NCI-H187 (cell line): ENCODE measurements at places on chromosomes 5 and 9.

GRCh38 chr5:42889311-42889933 lies 77.7 kb upstream of the SELENOP start:
- peak; percentile 78 for DNase-seq

DNA sequence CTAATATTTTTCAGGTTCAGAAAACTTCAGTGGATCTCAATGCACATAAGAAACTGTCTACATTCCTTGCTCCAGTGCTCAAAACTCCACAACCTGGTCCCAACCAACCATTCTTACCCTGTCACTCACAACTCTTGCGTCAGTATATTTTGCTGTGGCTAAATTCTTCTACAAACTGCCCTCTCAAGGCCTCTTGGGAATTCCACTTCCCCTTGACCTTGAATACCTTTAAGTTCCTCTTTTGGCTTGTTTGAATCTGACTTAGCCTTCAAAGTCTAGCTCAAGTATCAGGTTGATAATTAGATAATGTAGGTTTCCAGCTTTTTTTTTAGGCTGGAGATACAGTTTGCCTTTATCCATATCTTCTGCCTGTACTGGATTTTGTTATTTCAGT lies 128.3 kb downstream of the SLF1 start:
- no peak for DNase-seq

GRCh38 chr5:141007791-141008190 lies 41.5 kb downstream of the PCDHAC2 start:
- no peak for DNase-seq

- no peak for DNase-seq
Measured at GRCh38 chr5:163260961-163261360, 176.4 kb upstream of the CCNG1 start.

DNA sequence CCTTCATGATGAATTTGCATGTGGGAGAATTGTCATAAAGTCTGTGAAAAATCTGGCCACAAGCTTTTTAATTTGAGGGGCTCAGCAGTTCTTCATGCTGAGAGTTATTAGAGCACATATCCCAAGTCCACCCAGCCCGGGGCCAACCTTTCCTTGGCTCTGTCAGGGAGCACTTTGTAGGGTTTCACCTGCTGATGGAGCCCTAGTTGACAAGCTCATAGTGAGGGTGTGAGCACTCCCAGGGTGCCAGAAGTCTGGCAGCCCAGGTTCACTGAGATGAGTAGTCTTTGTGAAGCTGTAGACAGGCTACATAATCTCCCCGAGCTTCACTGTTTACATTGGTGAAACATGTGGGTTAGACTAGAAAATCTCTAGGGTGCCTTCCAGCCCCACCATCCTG lies 97.2 kb upstream of the NREP start:
- DNase-seq = no peak

DNA sequence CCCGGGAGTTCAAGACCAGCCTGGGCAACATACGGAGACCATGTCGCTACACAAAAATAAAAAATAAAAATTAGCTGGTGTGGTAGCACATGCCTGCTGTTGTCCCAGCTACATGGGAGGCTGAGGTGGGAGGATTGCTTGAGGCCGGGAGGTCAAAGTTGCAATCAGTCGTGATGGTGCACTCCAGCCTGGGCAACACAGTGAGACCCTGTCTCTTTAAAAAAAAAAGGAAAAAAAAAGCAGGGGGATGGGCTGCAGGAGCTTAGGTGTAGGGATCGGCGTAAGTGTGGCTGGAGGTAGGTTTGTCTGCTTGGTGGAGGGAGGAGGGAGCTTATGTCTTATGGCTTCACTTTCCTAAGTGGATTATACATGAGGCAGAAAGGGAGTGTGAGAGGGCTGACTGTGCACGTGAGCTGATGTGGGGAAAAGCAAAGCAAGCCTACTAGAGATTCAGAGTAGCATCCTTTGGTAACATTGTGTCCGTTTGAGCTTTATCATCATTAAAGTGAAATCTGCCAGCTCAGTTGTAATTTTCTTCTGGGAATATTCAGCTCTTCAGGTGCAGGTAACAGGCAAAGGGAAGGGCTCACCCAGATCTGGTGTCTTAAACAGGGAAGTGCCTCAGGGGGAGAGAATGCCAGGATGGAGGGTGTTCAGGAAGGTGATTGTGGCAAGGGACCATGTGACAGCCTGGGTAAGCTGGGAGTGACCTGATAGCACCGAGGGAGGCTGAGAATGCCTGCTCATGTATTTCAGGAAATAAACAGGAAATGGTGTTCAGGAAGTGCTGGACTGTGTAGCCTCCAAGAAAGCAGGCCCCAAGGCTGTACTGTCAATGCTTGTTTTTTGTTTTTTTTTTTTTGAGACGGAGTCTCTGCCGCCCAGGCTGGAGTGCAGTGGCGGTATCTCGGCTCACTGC lies 17.6 kb upstream of the SETX start:
- DNase-seq = no peak

- no peak for DNase-seq
Measured at GRCh38 chr9:115615000-115615401, 497.0 kb upstream of the TNC start.

DNA sequence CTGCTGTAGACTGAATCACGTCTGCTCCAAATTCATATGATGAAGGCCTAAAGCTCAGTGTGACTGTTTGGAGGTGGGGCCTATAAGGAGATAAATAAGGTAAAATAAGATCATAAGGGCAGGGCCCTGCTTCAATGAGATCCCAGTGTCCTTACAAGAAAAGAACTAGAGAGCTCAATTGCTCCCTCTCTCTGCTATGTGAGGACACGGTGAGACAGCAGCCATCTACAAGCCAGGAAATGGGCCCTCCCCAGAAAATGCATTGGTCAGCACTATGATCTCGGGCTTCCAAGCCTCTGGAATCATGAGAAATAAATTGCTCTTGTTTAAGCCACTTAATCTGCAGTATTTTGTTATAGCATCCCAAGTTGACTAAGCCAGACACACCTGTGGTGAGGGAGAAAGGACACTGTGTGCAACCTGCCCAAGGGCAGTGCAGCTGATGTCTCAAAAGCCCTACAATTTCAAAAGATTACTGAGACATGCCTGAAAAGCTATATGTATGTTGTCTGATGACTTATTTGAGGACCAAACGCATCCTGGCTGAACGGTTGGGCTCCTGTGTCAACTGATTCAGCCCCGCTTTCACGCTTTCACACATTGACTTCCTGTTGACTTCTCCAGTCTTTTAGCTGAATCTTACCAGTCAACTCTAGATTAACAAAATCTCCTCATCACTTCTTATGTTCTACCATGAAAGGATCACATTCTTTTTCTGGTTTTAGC lies 13.2 kb downstream of the GZMK start:
- DNase-seq = no peak
